ENCODE measurements at places on chromosomes 4 and X.
A peak's percentile ranks its signal among the peaks of the same experiment; 100 is the strongest.

DNA sequence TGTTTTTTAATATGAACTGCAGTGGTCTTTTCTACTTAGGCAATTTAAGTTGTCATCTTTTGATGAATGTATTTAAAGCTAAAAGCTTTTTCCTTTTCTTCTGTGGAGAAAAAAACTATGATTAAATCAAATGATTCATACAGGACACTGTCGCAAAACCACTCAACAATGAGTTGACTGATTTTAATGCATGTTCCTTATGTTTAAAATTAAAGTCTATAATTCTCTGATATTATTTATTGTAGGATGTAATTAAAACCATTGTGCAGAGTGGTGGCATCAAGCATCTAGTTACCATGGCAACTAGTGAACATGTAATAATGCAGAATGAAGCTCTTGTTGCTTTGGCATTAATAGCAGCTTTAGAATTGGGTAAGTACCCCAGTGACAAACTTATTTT, 172.5 kb downstream of the RAP1GDS1 start:
- no peak for DNase-seq

DNA sequence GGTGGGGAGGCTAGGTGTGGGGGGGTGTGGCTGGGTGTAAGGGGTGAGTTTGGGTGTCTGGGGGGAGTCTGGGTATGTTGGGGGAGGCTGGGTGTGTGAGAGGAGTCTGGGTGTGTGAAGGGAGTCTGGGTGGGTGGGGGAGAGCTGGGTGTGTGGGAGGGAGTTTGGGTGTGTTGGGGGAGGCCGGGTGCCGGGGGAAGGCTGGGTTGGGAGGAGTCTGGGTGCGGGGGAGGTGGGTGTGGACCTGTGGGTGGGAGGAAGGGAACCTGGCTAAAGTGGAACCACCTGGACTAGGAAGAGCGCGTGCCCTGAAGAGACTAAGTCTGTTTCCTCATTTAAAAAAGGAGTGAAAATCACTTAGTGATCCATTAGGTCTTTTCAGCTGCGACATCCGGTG, 18.3 kb downstream of the SPON2 start:
- no peak for DNase-seq

DNA sequence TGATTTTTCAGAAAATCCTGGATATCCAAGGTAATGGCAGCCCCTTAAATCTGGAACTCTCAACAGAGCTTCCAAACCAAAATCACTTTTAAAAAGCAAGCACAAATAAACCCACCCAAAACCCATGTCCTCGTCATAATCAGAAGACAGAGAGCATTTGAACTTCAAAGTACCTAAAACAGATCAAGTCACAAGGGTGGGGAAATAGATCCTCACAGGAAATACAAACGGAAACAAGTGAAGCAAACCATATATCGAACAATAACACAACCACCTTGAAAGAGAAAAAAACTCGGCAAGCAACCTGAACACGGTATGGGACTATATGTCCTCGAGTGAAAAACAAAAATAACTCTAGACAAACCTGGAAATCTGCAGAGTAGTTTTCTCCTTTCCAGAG, 15.9 kb upstream of the CCNQ start:
- no peak for DNase-seq

DNA sequence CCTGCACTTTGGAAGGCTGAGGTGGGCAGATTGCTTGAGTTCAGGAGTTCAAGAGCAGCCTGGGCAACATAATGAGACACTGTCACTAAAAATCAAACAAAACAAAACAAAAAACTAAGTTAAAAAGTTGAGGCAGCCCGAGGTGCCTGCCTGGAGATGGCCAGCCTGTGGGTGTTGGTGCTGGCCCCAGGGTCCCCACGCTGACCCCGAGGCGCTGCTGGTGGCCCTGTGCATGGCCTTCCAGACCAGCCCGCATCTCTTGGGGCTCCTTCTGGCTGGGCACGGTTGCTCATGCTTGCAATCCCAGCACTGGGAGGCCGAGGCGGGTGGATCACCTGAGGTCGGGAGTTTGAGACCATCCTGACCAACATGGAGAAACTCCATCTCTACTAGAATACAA, 4.4 kb downstream of the ETNPPL start:
- DNase-seq = no peak

DNA sequence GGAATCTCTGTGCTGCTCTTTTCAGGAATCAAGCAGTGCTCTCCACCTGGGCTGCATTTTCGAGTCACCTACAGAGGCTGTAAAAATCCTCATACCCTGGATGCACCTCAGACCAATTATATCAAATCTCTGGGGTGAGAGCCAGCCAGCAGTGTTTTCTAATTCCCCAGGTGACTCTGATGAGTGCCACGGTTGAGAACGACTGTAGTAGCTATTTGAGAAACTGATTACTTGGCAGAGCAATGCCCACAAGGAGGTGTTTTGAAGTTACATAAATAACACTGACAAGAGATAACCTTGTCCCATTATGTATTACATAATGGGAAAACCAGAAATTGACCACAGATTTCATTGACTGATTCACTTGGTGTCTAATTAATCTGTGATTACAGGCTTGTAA, 46.8 kb downstream of the CLCN4 start:
- no peak for DNase-seq

GRCh38 chr4:104490770-104491480, 3.8 kb downstream of the CXXC4 start:
- peak; percentile 3 for DNase-seq

- DNase-seq = peak; percentile 12
Observed at GRCh38 chr4:118114720-118115119, 80.4 kb downstream of the NDST3 start.

DNA sequence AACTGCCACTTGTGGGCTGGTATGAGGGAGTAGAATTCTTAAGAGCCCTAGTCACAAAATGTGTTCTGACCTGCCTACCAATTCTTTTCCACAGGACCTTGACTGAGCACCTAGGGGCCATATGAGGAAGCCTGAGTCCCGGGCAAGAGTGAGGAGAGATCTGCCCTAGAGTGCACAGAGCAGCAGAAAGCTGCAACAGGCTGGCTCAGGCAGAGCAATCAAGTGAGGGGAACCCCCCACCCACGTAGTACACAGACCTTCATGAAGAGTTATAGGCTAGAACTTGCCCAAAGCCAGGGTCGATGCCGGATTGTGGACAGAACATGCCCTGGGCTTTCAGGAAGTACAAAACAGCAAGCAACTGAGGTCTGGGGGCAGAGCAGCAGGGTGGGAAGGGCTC, 117.0 kb downstream of the SPOCK3 start:
- DNase-seq = no peak

GRCh38 chr4:55123791-55124190, 1.6 kb downstream of the KDR start:
- DNase-seq = no peak

- no peak for DNase-seq
Observed at GRCh38 chrX:40543661-40544328, 37.0 kb upstream of the ATP6AP2 start.

- no peak for DNase-seq
Observed at GRCh38 chrX:19347916-19348315, 4.2 kb downstream of the PDHA1 start.

DNA sequence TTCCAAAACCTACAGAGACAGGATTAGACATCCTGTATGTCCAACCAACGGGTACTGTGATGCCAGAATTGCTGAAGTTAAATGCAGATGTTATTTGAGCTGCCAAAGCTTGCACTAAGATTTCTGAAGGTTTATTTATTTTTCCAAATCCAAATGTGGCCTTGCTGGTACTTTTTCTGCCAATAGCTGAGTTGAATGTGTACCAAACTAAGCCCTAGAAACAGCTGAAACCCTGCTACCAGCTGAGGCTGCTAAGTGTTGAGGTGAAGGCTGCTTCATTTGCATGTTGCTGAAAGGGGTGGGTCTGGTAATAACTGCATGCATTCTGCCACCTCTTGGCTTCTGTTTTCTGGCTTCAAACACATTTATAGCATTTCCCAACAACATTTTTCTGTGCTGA, 366.5 kb downstream of the FAT4 start:
- no peak for DNase-seq

GRCh38 chr4:70538869-70539268, 20.5 kb downstream of the AMTN start:
- DNase-seq = no peak

DNA sequence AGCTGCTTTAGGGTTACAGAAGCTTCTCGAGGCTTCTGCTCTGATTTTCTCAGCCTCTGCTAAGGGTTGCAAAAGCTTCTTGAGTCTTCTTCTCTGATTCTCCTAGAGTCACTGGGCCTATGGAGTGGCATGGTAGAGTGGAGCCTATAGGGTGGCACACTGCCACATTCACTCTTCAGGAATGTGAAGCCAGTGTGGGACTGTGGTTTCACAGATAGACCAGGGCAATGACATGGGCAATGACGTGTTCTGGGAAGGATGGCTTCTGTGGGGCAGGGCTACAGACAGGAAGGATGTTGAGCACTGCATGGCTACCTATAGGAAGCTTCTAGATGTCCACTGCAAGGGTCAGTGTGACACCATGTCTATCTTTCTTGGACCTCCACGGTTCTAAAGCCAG, 11.0 kb upstream of the MAMLD1 start:
- DNase-seq = no peak

DNA sequence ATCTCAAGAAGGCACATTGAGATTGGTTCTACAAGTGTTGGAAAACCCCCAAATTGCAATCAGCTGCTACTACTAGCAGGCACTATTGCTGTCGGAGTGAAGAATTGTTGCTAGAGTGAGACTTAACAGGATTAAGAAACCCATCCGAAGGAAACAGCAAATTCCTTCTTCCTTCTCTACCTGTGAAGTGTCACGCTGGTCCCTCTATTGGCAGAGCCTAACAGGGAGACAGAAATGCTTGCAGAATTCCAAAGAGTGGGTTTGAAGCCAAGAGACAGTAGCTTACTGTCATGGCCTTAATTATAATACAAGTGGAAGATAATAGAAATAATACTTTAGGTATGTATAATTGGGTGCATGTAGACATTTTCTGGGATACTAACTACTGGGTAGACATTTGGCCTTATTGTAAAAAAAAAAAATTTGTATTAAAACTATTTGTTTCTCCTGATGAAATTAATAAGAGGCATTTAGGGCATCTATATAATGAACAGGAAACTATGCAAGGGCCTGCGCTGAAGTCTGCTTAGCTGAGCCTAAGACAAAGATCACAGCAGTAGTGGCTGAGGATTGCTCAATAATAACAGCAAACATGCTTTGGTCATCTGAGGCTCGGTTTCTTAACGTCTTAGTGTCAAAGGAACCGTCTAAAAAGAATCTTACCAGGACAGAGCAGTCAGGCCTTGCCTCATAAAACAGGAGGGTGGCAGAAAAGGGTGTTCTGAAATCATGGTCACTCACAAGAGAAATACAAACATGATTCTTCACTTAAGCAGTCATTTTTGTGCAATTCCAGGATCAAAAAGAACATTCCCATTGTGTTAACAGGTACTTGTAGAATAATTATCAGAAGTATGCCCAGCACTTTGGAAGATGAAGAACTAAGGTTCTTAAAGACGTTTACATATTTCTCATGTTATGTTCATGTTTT, 40.8 kb downstream of the FAM241A start:
- DNase-seq = no peak

GRCh38 chrX:131729295-131729694, 185.4 kb downstream of the OR13H1 start:
- no peak for DNase-seq

DNA sequence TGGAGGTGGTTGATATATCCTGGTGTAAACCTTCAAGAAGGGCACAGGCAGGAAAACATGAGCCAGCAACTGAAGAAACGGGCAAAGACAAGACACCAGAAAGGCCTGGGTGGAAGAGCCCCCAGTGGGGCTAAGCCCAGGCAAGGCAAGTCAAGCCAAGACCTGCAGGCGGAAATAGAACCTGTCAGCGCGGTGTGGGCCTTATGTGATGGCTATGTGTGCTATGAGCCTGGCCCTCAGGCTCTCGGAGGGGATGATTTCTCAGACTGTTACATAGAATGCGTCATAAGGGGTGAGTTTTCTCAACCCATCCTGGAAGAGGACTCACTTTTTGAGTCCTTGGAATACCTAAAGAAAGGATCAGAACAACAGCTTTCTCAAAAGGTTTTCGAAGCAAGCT, 7.2 kb downstream of the ZFP42 start:
- no peak for DNase-seq

- DNase-seq = no peak
Observed at GRCh38 chr4:78596111-78596742, 44.7 kb downstream of the ANXA3 start.

GRCh38 chr4:8155660-8156421, 2.8 kb downstream of the ABLIM2 start:
- DNase-seq = no peak

- no peak for DNase-seq
Observed at GRCh38 chr4:107747748-107748486, 27.9 kb upstream of the PAPSS1 start.

GRCh38 chr4:54384152-54384551, 155.1 kb downstream of the PDGFRA start:
- no peak for DNase-seq

- no peak for DNase-seq
Observed at GRCh38 chr4:183808097-183808456, 97.0 kb upstream of the STOX2 start.

DNA sequence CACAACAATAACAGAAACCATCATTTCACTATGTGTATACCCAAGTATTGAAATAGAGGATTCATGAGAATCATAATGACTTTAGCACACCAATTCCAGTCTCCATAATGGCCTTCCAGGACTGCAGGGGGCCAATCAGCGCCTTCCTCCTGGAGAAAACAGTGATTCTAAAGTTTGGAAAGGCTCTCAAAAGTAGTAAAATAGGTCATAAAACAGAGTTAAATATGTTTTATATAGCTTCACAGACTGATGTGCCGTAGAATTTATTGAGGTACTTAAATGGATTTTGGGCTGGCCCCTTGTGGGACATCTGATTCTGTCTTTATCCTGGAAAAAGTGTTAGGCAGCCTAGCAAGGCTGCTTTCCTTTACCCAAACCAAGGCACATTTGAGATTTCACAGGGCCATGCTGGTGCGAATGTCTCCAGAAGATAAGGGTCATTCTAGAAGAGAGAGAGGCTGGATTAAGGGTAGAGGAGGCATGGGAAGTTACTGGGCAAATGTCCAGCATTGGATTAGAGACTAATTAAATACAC, 543.9 kb downstream of the GALNTL6 start:
- no peak for DNase-seq

GRCh38 chr4:52966781-52967180, 104.7 kb downstream of the RASL11B start:
- DNase-seq = no peak

GRCh38 chr4:10743357-10743756, 58.8 kb upstream of the CLNK start:
- DNase-seq = no peak

- no peak for DNase-seq
Observed at GRCh38 chr4:47814618-47815295, 23.1 kb downstream of the CORIN start.

GRCh38 chr4:26821031-26821430, 39.6 kb upstream of the STIM2 start:
- no peak for DNase-seq

- no peak for DNase-seq
Observed at GRCh38 chr4:124184792-124185191, 527.7 kb downstream of the ANKRD50 start.

DNA sequence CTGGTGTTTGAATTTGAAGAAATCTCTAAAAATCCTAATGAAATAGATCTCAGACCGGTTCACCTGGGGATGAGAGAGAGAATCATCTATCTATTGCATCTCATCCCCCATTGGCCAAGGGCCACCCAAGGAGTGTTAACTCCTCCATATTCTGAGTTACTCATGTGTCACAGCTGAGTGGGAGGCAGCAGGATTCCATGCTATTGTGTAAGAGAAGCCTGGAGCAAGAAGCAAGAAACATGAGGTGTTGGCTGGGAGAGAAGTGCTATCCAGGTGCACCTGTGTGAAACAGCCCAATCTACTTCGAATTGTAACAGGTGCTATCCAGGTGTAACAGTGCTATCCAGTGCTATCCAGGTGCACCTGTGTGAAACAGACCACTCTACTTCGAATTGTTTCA, 150.3 kb upstream of the MAOA start:
- DNase-seq = peak; percentile 33
